ENCODE measurements at places on chromosomes 2 and 18.

GRCh38 chr2:159903443-159904126 lies 105.6 kb upstream of the CD302 start:
- peak; percentile 43 for DNase-seq

- DNase-seq = no peak
These were observed 170.9 kb downstream of the ZNF521 start for GRCh38 chr18:25180973-25181548.

DNA sequence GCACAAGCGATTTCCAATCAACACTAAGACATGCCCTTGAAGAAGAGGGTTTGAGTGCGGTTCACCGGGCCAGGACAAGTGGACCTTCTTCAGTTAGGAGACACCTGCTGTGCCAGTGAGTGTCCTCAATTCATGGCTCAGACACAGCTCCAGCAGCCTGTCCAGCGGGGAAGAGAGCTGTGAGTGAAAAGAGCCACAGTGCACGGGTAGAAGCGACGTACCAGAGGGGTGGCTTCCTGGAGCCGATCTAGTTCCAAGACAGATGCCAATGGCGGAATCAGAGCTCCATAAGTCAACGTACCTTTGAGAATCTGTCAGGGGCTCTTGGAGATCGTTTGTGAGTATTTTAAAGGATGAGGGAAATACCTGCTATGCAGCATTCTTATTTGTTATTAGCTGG lies 119.9 kb upstream of the SALL3 start:
- DNase-seq = no peak

DNA sequence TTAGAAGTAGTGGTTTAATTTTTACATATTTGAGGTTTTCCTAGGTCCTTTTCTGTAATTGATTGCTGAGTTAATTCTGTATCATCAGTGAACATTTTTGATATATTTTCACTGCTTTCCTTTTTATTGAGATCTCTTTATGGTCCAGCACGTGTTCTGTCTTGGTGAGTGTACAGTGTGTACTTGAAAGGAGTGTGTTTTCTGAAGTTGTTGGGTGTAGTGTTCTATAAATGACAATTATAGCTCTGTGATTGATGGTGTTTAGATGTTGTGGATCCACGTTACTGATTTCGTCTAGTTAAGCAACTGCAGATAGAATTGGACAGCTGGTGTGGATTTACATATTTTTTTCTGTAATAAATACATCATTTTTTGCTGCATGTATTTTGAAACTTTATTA lies 32.7 kb downstream of the AGFG1 start:
- no peak for DNase-seq

GRCh38 chr2:113173542-113174375 lies at the start of gene PSD4:
Gene PSD4 (plus strand): TSS chr2:113173971. CDS start chr2:113182457, 8,486 bp downstream.
- DNase-seq = peak; percentile 81

- no peak for DNase-seq
These were observed 713.1 kb downstream of the CBLN2 start for GRCh38 chr18:71831039-71831438.

GRCh38 chr2:217451666-217452065 lies 551.1 kb downstream of the TNS1 start:
- no peak for DNase-seq

GRCh38 chr2:218387369-218388194 lies 5.5 kb downstream of the SLC11A1 start:
- no peak for DNase-seq

- no peak for DNase-seq
These were observed 214.8 kb upstream of the HNRNPA3 start for GRCh38 chr2:176997792-176998169.

GRCh38 chr18:5895299-5895875 lies at the start of gene TMEM200C:
Gene TMEM200C (minus strand): TSS chr18:5895522. CDS start chr18:5892063, 3,459 bp downstream.
- no peak for DNase-seq

GRCh38 chr18:75818383-75818782 lies 390.9 kb upstream of the SMIM21 start:
- no peak for DNase-seq

DNA sequence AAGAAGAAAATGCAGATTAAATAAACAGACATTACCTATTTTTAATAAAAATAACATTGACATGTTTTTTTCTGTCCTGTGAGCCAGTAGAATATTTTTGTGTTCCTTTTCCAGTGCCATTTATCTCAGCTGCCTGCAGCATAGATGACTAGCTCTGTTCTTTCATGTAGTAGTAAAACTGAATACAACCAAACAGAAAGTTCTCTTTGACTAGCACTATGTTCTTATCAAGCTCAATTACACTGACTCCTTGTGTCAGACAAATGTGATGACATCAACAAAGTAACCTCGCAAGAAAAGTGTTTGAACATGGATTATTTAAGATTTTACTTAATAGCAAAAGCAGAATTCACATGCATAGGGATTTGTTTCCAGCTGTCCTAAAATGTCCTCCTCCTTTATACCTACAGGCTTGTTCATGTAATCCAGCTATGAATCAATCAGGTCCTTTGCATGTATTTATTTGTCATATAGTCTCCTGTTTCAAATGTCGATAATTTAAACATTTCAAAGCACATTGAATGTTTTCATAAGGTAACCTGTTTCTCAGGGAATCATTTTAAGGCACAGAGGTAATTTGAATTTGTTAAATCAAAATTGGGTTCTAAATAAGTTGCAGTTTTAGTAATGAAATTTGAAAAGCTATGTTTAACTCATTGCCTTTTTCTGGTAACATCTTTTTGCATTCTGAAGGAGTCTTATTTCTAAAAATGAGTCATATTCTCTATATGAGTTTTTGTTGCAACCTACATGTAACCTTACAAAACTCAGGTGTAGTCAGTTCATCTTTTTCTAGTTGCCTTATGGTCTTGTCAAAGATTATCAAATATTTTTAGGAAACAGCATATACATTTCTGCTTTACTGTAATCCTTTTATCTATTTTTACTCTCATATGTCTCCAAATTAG lies 215.3 kb upstream of the GULP1 start:
- DNase-seq = no peak

DNA sequence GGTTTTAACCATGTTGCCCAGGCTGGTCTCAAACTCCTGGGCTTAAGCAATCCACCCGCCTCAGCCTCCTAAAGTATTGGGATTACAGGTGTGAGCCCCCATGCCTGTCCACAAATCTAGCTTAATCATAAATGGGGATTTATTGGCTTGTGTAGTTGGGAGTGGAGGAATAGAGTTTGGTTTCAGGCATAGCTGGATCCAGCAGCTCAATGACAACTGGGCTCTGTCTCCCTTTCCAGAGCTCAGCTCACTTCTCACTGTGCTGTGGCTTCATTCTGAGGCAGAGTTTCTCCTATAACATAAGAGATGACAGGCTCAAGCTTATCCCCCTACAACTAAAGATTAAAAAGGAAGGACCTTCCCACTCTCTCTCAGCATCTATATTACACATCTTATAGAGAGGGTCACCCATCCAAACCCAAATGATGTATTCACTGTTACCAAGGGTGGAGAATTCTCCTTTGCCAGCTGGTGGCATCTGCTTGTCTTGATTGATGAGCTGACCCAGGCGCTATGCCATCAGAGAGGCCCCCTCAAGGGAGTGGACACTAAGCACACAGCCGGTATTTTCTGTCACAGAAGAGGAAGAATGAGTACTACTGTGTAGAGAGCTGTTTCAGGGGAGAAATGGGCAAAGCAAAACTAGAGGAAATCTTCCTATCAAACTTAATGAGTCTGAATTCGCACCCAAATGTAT lies 280.4 kb downstream of the PTPRM start:
- DNase-seq = no peak

DNA sequence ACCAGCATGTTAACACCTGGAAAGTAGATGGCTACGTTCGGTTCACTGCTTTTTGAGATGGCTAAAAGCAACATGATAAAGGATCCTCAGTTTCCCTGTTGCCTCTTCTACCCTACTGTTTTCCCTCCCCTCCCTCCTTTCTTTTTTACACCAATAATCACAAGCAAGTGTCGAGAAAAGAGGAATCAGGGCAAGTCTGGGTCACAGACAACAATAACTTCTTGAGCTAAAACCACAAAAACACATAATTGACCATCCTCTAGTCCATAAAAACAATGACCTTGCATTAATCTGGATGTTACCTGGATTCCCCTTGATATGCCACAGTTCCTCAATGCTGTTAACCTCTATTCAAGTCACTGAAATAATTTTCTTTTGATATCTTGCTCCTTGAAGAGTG lies 736.6 kb upstream of the GCFC2 start:
- DNase-seq = no peak

DNA sequence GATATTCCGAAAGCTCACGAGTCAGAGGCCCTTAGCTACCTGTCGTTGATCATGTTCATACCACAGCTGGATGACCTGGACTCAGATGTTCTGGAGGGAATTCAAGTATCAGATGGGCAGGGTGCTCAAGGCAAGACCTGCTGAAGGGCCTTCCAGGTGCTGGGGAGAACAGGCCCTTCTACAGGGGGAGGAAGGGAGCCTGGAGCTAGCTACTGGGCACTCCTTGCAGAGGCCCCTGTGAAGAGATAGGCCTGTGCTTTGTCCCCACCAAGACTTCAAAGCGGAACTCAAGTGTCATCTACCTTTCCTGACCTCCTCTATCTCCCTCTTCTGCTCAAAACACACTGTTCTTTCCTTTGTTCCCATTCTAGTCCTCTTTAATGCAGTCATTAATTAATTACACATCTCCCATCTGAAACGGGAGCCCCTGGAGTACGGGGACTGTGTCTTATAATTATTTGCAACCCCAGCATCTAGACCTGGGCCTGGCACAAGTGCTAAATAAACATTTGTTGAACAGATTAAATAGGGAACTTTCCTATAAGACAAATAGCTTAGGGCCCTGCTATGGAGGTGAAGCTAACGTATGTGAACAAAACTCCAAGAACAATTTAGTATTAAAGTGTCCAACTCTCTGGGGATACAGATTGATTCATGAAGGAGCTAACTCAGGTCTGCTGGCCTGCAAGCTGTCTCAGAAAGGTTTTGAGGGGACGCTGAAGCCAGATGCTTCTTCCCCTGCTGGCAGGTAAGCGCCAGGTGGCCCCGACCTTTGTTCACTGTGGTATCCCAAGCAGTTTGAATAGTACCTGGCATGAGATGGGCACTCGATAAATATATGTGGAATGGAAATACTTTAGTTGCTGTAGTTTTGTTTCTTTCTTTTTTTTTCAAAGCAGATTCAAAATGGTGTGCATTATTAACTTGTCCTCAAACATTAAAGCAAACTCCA lies 22.0 kb downstream of the RHOB start:
- DNase-seq = no peak

DNA sequence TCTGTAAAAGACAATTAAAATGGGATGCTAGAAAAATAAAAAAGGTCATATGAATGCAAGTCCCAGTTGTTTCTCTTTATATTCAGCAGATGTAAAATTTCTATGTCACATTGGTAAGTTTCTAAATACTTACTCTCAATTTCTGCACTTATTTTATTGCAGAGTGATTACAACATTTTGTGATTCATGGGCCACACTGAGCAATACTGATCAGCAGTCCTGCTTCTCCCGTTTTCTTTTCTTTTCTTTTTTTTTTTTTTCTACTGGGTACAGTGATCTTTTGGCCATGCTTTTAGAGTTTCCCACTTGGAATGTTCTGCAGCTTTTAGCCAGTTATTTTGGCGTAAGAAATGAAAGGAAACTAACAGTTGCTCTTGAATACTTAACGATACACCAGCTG lies 38.8 kb downstream of the LIMS1 start:
- DNase-seq = no peak

- no peak for DNase-seq
These were observed 67.0 kb downstream of the ASAP2 start for GRCh38 chr2:9273486-9274130.

DNA sequence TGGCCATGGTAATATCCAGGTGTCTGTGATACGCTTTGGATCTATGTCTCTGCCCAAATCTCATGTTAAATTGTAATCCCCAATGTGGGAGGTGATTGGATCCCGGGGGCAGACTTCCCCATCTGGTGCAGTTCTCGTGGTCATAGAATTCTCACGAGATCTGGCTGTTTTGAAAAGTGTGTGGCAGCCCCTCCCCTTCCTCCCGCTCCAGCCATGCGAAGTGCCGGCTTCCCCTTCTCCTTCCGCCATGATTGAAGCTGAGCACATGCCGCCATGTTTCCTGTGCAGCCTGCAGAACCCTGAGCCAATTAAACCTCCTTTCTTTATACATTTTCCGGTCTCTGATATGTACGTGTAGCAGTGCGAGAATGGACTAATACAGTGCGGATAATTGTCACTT lies 42.5 kb downstream of the GPC1 start:
- DNase-seq = no peak

DNA sequence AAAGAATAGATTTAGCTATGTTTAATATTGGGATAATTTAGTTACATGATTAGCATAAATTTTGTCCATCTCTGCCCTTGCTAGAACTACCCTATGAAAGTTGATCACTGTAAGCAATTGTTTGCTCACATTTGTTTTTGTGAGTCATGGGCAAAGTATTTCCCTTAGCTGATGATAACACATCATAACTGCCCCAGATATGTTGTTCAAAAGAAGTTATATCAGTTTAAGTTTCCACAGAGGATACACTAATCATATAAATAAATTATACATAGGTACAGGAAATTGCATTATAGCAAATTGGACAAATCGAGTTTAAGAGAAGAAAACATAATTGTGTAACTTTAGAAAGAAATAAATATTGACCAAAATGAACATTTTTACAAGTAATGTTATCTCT lies 223.2 kb upstream of the PIK3C3 start:
- no peak for DNase-seq

DNA sequence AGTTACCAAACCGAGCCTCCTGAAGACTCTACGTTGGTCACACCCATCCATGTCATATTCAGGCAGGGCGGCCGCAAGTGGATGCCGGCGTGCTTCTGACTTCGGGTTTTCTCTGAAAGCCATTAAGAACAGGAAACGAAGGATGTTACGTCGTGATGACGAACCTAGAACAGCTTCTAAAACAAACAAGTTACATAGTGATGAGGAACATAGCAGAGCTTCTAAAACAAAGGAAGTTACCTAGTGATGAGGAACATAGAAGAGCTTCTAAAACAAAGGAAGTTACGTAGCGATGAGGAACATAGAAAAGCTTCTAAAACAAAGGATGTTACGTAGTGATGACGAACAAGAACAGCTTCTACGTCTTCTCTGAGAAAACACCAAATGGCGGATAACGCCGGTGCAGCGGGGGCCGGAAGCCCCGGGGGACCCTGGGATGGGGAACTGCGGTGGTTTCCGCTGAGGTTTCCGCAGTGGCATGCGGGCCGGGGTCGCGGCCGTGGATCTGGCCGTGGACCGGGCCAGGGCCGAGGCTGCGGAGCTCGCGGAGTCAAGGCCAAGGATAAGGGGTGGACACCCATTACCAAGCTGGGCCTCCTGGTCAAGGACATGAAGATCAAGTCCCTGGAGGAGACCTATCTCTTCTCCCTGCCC lies 141.1 kb downstream of the SOCS6 start:
- DNase-seq = no peak

GRCh38 chr2:191538334-191538903 lies 139.5 kb upstream of the NABP1 start:
- no peak for DNase-seq

DNA sequence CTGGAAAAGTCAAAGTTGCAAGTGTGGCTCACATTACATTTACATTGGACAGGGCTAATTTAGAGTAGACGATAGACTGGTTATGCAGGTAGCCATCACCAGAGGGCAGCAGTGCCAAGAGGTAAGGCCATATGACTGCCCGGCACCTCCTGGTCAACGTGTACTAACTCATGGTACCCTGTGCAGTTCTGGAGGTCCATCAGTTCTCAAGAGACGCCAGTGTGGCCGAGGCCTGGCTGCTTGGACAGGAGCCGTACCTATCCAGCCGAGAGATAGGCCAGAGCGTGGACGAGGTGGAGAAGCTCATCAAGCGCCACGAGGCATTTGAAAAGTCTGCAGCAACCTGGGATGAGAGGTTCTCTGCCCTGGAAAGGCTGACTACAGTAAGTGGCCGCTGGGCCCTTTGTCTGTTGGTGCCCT lies 65.8 kb upstream of the EML6 start:
- no peak for DNase-seq
